ENCODE measurements at places on chromosomes 12 and 14.

DNA sequence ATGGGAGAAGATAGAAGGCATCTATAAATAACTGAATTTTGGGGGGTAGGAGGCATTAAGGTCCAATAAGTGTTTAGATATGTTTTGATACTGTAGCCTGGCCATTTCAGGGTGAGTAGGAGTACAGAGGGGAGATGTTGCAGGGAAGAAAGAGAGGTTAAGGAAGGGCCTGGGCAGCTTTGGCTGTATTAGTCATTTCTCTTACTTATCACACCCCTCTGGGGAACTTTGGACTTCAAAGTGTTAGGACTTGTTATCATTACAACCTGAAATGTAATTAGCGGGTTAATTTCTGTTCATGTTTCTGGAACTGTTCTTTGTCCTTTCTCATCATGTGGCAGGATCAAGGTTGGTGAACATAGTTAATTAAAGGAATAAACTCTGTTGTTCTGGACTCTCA is 40.3 kb downstream of the SUSD6 start:
- DNase-seq, result no peak

DNA sequence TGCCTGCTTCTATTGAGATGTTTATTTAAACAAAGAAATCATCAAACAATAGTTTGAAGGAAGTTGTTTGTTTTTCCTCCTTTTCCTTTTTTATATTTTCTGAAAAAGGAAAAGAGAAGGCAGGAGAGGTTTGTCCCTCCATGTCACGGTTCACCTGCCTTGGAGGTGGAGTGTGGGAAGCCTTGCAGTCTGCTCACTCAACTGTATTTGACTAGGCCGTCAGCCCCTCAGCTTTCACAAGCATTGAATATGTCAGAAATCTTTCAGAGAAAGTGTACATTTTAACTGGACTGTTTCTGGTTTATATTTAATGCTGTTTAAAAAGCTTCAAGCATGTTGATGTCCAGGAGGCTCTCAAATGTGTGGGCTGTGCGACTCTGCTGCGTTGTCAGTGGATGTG is 370.4 kb downstream of the NPAS3 start:
- DNase-seq, result no peak

- DNase-seq, result no peak
Measured at GRCh38 chr14:99524091-99524661, 43.0 kb downstream of the CCNK start.

GRCh38 chr12:120468325-120468820 is 1.2 kb downstream of the SRSF9 start:
- DNase-seq, result no peak

DNA sequence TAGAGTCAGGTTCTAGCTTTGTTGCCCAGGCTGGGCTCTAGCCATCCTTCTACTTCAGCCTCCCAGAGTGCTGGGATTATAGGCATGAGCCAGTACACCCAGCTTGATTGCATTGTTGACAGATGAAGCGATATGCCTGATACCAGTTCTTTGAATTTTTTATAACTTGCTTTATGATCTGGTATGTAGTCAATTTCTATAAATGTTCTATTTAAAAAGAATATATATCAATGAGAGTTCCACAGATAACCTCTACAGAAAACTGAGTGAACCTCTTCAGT is 99.8 kb downstream of the DIP2B start:
- no peak for DNase-seq

DNA sequence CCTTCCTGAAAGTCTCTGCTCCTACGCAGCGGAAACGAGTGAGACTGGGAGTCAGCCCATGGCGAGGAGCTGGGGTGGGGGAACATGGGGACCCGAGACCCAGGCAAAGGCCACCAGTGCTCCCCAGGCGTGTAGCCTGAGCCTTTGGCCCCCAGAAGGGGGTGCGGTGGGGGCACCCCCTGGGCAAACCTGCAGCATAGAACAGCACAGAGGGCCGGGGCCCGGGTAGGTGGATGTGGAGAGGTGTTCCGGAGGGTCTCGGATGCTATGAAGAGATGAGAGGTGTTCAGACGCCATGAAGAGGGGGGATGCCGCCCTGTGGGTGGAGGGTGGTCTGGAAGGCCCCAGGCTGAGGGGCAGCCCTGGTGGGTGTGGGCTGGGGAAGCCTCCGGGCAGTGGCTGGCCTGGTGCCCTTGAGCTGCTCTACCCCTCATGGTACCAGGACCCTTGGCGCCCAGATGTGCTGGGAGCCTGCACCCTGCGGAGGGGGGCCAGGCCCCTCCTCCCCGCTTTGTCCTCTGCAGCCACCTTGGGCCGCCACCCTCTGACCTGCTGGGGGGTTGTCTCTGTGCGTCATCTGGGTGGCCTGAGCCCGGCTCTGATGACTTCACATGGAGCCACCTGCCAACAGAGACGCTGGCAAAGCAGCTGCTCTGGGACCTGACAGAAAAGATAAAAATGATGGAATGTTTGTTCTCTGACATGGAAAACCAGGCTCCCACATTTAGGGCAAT is 83.4 kb downstream of the KIF26A start:
- no peak for DNase-seq

- DNase-seq, result peak; percentile 71
Measured at GRCh38 chr14:64681796-64682710, 22.2 kb upstream of the PLEKHG3 start.

DNA sequence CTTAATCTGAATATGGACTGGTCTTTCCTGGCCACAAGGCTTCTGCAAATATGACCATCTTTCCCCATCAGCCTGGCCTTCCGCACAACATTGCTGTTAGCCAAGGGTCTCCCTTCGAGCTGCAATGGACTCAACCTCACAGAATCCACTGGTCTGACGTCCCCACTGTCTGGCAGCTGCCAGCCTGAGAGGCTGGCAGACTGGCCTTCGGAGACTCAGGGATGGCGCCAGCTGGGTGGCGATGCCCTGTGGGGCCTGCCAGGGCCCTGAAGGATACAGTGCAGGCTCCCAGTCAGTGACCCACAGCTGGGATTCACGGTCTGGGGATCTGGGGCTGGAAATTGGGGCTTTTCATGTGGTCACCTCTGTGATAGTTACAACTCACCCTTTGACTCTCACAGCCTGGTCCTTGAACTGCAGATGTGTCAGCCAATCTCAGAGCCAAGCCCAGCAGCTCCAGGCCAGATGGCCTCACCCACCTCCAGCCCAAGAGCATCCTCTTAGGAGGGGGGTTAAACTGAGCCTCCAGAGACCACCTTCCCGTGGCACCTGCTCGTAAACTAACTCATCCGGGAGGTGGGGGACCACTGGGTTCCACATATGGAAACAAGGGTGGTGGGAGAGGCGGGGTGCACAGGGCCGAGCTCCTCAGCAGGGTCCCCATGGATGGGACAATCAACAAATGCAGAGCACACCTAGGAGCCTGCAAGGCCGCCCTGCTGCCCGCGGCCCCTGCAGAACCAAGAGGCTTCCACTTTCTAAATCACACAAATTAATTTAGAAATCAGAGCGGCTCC is 21.1 kb upstream of the C14orf180 start:
- no peak for DNase-seq

DNA sequence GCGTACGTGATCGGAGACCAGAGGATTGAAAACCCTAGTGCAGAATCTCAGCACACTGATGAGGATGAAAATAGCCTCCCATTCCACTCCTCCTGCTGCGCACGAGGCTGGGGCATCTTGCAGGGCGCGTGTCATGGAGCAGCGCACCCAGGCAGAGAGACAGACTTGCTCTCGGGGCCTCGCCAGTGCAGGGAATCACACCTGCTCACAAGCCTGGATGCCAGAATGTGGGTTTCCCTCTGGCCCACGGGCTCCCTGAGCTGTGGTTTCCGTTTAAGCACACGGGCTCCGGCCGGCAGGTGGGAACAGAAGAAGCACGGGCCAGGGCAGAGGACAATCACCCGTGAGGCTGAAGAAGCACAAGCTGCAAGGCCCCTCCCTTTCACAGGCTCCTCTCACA is 2.0 kb downstream of the FGF6 start:
- no peak for DNase-seq

- no peak for DNase-seq
Measured at GRCh38 chr12:54333420-54334034, 8.6 kb downstream of the COPZ1 start.

- no peak for DNase-seq
Measured at GRCh38 chr14:44271637-44272036, 235.4 kb downstream of the FSCB start.

DNA sequence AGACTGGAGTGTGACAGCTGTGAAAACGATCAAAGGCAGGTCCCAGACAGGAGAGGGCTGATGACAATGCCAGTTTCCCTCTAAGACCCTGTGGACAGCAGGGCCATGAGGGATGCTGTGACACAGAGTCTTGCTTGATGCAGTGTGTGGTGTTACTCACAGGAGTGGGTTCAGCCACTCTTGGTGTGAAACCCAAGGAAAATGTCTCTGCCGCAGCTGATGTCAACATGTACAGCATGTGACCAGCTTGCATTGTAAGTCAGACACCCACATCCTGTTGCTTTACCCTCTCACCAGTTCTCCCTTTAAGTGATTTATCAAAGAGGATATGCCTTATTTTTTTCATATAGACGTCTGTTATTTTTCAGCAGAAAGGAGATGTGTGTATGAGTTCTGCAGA is 268.6 kb downstream of the BTG1 start:
- DNase-seq, result no peak

DNA sequence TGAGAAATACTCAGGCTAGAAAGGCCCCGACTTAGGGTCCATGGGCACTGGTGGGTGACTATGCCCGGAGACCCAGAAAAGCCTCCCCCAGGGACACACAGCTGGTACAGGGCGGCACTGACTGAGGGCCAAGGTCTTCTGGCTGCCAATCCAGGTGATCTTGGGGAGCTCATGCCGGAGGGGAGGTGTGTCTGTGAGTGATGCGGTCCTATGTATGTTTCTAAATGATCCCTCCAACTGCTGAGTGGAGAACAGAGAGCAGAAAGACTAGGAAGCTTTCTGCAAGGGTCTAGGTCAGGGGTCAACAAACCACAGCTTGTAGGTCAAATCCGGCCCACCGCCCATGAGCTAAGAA is 391 bp downstream of the SERPINA4 start:
- DNase-seq, result no peak

- DNase-seq, result no peak
Measured at GRCh38 chr12:24948757-24949722, at the start of gene BCAT1. TSS of gene BCAT1 (minus strand) at chr12:24949101. CDS start at chr12:24948932, 169 bp downstream.

DNA sequence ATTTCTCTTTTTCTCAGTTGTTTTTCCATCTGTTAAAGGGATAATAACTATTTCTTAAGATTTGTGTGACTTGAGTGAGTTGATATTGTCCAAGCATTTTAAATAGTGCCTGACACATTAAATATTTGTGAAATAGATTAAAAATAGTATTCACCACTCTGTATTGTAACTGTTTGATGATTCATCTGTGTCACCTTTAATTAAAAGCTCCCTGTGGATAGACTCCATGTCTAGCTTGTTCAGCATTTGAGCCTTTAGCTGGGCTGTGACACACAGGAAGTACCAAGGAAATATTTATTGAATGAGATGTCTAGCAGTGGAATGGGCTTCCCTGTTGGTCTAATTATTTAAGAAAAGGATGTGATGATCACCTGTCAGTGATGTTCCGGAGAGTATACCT is 1.8 kb upstream of the GLIPR1L2 start:
- no peak for DNase-seq

DNA sequence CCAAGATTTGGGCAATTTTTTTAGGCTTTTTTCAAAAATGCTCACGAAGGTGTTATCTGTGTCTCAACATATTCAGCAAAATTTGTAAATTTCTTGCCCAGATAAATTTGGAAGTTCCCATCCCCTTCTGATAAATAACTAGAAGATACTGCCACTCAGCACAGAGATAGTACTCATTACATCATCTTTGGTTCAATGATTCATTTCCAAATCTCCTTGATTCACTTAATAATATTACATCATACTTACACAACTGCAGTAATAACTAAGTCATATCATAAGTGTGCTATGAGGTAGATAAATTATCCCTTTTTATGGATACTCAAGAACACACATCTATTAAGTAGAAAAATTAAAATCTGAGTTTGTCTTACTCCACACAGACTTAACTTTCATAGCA is 89.4 kb downstream of the RPAP3 start:
- DNase-seq, result no peak

- no peak for DNase-seq
Measured at GRCh38 chr12:94609917-94610443, 40.4 kb downstream of the TMCC3 start.

DNA sequence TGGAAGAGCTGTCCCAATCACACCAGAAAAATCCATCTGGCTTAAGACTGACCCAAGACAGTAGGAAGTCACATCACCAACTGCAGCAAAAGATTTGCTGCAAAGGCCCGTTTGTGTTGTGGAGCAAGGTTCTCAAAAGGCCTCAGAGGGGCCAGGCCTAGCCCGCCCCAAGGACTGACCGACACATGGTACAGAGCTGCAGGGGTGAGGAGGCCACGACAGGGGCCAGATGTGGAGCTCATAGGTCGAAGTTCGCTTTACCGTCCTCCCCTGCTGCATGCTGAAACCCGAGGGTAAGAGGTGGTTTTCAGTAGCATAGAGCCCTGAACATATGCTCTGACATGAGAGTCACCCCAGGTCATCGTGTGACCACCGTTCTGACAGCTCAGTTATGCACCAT is 35.5 kb downstream of the PLBD1 start:
- no peak for DNase-seq

- DNase-seq, result peak; percentile 27
Measured at GRCh38 chr14:92659765-92660561, 88.5 kb downstream of the LGMN start.

GRCh38 chr14:60722357-60723115 is 1.6 kb downstream of the SIX4 start:
- no peak for DNase-seq

GRCh38 chr12:442235-442884 is 17.4 kb upstream of the B4GALNT3 start:
- DNase-seq, result peak; percentile 27

GRCh38 chr14:89720741-89721729 is 233.5 kb downstream of the EFCAB11 start:
- no peak for DNase-seq

- DNase-seq, result no peak
Measured at GRCh38 chr12:13345722-13346121, 149.2 kb downstream of the EMP1 start.

GRCh38 chr14:88168498-88169165 is 154.4 kb downstream of the KCNK10 start:
- DNase-seq, result no peak

DNA sequence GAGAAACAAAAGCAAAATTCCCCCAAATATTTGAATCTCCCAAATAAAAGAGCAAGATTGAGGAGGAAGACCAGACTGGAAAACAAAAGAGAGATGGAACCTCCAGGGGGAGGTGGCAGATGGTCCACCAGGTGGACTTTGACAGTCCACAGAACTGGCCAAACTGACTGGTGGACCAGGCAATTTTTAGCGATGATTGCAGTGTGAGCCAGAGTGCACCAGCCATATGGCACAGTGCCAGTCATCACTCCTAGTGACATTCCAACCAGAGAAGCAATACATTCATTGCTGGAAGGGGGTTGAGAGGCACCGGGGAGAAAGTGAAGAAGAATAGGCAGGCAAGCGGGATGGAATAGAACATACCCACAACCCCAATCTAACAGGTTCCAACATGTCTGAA is 182.9 kb downstream of the EXOC5 start:
- DNase-seq, result no peak

DNA sequence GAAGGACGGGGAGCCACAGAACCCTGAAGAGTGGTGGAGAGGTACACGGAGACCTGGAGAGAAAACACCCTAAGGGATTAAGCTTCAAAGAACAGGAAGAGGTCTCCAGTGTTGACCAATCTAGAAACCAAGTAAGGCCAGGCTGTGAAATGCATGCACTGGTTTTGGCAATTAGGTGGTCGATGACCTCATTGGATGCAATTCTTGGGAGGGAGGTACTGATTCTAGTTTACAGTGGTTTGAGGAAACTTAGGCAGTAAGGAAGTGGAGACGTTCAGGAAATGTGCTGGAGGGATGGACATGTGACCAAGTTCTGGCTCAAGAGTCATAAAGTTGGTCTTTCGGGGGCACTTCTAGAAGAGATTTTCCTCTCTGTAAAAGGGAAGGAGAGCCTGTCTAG is 91.3 kb upstream of the CEP83 start:
- no peak for DNase-seq

All from nucleus accumbens (tissue), 56 donors.